ENCODE measurements at places on chromosomes 1 and 21.
A peak's percentile ranks its signal among the peaks of the same experiment; 100 is the strongest.

- peak; percentile 82 for DNase-seq
Observed at GRCh38 chr1:155167166-155168104, 5.7 kb downstream of the KRTCAP2 start.

- DNase-seq = no peak
Observed at GRCh38 chr1:107293901-107294613, 153.2 kb downstream of the NTNG1 start.

DNA sequence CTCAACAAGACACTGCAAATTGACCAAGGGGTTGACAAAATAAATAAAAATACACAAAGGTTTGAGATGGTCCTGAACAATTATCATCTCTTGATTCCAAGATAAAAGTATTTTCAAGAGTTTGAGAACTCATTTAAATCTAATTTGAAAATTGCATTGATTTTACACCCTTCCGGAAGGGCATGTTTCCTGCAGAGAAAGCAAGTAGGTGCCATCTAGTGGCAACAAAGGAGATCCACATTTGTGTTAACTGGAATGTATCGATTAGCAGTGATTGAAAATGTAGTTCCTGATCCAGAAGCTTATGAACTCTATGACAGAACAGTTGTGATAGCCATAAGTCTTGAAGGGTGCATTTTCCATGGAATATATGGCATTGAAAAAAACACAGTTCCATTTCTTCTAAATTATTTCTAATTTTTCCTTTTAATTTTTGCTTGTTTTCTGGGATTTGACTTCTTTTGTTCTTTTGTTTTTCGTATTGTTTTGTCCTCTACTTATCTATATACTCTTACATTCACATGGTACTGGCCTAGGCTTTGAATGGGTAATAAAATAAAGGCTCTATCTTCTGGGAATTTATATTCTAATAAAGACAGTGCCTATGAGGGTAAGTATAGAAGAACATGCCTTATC is 143.7 kb downstream of the DNM3 start:
- no peak for DNase-seq

- DNase-seq = peak; percentile 52
Observed at GRCh38 chr1:175338387-175339135, 146.0 kb upstream of the KIAA0040 start.

DNA sequence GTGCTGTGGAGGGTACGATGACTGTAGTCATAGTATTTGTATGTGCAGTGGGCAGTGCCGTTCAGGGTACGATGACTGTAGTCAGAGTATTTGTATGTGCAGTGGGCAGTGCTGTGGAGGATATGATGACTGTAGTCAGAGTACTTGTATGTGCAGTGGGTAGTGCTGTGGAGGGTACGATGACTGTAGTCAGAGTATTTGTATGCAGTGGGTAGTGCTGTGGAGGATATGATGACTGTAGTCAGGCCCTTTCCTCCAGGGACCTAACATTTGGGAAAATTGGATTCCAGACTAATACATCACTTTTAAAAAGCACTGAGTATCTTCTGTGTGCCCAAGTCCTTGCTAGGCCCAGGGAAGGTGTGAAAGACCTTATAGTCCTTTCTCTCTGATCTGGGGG is 2.9 kb downstream of the ZNF672 start:
- no peak for DNase-seq

DNA sequence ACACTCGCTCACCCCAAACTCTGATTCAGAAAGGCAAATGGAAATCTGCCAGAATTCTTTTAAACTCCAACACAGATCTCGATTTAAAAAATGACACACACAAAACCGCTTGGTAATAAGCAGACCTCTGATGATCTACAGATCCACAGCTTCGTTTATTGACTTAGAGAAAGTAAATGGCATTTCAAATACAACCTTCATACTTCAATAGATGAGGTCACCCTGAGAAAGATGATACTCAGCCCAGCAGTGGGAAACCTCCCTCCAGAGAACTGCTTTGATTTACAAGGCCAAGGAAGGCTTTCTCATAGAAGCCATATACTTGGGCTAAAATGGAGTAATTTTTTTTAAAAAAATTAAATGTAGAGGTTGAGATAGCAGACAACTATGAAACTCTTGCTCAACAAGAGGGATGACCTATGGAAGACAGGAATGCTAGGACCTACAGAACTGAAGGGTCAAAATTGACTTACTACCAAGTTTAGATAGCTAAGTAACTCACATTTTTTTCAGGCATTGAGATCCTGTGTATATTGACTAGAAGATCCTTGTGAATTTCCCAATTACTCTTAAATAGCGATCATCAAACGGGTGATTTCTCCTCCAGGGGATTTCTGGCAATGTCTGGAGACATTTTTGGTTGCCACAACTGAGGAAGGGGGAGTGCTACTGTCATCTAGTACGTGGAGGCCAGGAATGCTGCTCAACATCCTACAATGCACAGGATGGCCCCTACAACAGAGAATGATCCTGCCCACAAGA is 143.9 kb downstream of the CLIC6 start:
- DNase-seq = no peak

DNA sequence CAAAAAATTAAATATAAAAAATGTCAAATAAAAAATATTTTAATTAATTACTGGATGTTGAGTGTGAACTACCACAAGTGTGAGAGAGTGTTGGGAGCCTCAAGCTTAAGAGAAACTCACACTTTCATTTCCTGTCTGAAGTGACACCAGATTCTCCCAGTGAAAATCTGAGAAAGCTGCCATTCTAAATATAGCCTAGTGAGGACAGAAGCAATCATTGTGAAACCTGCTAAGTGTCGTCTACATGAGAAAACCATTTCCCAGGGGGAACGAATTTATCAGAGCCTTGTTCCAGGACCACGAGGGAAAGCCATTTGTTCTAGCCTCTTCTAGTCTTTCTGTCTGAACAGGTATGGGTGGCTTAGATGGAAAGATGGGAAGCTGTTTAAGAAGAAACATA is 329.3 kb upstream of the PRMT6 start:
- DNase-seq = no peak

DNA sequence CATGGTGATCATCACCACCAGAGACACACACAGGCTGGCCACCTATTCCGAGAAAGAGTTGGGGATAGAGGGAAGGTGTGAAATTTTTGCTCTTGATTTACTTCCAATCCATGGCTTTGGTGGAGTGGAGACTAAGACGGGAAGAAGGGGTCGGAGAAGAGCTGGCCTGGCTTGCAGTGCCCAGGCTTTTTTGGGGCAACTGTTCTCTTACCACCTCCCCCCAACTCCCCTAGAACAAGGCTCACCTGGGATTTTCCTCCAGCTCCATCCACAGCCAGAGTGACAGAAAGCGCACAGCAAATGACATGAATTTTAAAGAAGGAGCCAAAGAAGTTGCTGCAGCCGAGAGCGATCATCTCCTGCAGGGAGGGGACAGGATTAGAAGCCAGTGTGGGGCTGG is 16.0 kb downstream of the SLC26A9 start:
- no peak for DNase-seq

DNA sequence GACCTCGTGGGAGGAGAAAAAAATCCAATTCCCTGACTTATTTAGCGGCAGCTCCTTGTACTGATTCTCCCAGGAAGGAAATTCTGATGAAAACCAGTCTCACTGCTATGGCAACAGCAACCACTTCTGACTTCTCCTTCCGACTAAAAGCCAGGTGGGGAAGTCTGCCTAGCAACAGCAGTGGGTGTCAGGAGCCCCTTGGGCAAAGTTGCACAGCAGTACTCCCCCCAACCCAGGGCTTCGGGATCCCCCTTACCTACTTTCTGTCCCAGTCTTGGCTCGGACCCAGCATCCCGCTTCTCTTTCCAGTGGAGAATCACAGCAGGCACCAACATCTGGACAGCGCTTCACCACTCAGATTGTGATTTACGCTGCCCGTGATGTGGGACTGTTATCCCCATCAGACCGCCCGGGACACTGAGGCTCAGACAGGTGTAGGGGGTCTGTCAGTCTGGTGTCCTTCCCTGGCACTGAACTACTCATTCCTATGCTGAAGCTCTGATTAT is 24.6 kb downstream of the NKAIN1 start:
- DNase-seq = no peak

GRCh38 chr1:86951430-86951829 is 37.0 kb downstream of the HS2ST1 start:
- DNase-seq = no peak

DNA sequence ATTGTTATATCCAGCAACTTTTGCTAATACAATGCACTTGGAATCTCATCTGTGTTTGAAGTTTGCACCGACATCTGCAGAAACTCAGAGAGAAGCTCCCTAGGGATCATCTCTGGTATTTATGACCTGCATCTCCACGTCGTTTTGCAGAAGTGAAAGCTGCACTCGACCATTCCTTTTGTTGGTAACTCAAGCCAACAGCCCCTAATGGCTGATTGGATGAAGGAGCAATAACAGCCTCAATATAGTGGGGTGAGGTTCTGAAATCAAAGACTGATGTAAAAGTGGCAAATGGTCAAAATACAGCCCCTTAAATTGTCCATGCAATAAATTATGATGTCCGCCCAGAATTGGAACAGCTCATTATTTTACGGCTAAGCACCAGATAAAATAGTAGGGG is 344.2 kb upstream of the KAZN start:
- DNase-seq = no peak

DNA sequence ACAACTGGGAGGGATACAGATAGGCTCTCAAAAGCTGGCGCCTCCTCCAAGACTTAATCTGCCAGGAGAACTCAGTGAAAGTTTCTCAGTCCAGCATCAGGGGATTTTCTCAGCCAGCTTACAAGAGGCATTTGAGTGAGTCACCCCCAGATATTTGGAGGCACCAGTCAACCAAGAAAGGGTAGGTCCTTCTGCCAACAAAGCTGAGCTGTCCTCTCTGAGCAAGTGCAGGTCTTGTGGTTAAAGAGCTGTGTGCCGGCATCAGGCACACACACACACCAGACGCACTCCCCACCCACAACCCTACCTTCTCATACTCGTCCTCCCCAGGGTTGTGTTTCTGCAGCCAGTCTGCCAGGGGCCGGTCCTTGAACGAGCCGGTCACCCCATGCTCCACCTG is 27.0 kb upstream of the PPP1R15B start:
- peak; percentile 22 for DNase-seq

- DNase-seq = no peak
Observed at GRCh38 chr1:67555461-67556296, 125.5 kb upstream of the SERBP1 start.

DNA sequence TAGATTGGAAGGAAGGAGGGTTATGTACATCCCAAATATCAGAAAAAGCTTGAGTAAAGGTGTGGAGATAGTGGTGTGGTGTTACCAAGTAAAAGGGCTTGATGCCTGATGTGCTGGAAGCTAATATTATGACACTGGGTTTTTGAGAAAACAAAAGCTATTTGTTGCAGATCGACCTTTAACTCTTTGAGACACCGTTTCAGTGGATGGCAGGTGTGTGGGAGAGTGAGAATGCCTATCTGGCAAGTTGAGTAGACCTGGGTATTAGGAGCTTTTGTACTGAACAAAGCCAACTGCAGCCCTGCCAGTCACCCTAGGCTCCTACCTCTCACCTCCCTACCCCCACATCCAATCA is 1.4 kb downstream of the MMACHC start:
- DNase-seq = no peak

GRCh38 chr1:8560611-8561544 is 243.0 kb downstream of the SLC45A1 start:
- no peak for DNase-seq

GRCh38 chr1:19028110-19028509 is 71.6 kb upstream of the IFFO2 start:
- no peak for DNase-seq

GRCh38 chr1:33443705-33444180 is 12.8 kb upstream of the PHC2 start:
- no peak for DNase-seq

Measured in stimulated activated CD4-positive, alpha-beta T cell treated with anti-CD3 and anti-CD28 coated beads, Interleukin-4, amount 100 ng/mL, for 48 hours (primary cell).